Gastrocnemius medialis (tissue), 4 donors: ENCODE measurements at places on chromosomes 11 and 22. TPM values are rescaled to one million over a fixed set of nuclear protein-coding genes. Genes with fewer than 3 reads are reported as not detected.

ELFN2 gene
- not detected for total RNA-seq

DMC1 gene
- 0.18 TPM for total RNA-seq

DRD4 gene
- not detected for total RNA-seq

GRCh38 chr11:60511393-60511792 is 3.8 kb upstream of the MS4A13 start:
- H3K4me3 ChIP-seq: no peak overlapping the region
- no peaks in the 10 kb centered on the region for H3K27me3 ChIP-seq
- DNase-seq: no peak
- no peaks in the 10 kb centered on the region for H3K36me3 ChIP-seq
- no peak overlapping the region for H3K27ac ChIP-seq
- H3K4me1 ChIP-seq: no peaks in the 10 kb centered on the region

DNA sequence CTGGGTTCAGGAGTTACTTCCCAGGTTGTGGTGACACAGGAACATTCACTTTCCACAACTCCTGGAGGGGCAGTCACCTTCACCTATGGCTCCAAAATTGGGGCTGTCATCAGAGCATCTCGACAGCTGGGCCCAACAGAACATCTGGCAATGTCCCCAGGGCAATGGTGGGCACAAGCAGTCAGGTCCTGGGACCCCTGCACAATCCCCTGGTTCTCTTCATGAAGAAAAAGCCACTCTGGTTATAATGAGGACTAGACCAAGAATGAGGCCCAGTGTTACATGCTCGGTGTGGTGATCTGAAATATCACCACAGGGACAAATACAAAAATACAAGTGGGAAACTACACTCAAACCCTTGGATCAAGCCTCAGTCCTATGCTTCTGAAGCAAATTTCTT is 89.0 kb upstream of the VPREB1 start:
- H3K4me1 ChIP-seq: no peaks in the 10 kb centered on the region
- no peaks in the 10 kb centered on the region for H3K36me3 ChIP-seq
- no peaks in the 10 kb centered on the region for H3K27me3 ChIP-seq
- DNase-seq: no peak
- no peak overlapping the region for H3K27ac ChIP-seq
- no peak overlapping the region for H3K4me3 ChIP-seq

DNA sequence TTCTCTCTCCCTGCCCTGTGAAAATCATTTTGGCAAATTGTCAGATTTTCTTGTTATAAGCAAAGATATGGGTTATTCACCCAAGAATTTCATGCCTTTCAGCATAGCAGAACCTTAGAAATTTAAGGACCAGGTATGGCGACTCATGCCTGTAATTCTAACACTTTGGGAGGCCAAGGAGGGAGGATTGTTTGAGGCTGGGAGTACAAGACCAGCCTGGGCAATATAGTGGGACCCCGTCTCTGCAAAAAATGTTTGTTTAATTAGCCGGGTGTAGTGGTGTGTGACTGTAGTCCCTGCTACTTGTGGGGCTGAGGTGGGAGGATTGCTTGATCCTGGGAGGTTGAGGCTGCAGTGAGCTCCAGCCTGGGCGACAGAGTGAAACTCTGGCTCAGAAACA is 27.6 kb downstream of the APLP2 start:
- H3K27ac ChIP-seq: no peak overlapping the region
- H3K27me3 ChIP-seq: no peaks in the 10 kb centered on the region
- H3K4me3 ChIP-seq: no peak overlapping the region
- H3K36me3 ChIP-seq: no peaks in the 10 kb centered on the region
- no peak for DNase-seq

DNA sequence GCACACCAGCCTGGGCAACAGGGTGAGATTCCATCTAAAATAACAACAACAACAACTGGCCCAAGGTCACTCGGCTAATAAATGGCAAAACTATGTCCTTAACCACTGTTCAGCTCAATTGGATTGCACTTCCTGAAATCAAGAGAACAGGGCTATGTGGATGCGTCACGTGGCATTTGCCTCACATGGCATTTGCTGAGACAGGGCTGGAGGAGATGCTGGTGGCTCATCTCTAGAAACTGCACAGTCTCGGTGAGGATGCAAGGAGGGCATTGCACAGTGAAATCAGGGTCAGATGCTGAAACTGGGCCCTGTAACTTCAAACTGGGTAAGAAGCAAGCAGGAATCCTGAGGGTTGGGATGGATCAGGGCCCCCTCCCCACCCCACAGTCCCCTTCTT is 171.9 kb downstream of the BUD13 start:
- no peaks in the 10 kb centered on the region for H3K27me3 ChIP-seq
- H3K4me3 ChIP-seq: no peak overlapping the region
- H3K4me1 ChIP-seq: no peaks in the 10 kb centered on the region

DNA sequence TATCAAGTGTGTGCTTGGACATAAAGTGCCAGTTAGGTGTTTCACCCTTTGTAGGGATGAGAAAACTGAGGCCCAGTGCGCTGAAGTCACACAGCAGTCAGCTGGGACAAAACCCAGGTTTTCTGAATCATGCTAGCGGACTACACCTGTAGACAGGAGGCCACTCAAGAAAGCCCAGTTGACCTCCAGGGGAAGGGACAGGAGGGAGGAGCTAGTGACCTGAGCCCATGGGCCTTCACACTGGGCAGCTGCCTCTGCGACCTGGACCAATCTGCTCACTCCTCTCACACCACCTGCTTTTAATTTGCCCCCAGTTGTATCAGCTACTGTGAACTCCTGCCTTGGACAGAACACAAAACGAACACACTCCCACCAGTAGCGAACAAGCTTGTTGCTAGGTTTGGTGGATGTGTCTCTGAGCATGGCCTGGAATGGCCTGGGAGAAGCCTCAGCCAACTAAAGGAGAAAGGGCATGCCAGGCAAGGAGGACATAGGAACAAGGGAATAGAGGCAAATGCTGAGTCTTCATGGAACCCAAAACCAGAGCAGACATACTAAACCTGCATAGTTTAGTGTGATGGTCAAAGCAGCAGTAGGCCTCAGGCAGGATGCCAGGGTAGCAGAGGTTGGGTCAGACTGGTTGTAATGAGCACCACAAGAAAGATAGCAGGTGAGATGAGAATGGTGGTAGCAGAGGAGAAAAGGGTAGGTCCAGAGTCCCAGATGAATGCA is 7.2 kb downstream of the LMO1 start:
- peak overlapping the region; percentile 87 for H3K27ac ChIP-seq
- H3K4me3 ChIP-seq: no peak overlapping the region
- no peaks in the 10 kb centered on the region for H3K36me3 ChIP-seq
- no peak for DNase-seq

DNA sequence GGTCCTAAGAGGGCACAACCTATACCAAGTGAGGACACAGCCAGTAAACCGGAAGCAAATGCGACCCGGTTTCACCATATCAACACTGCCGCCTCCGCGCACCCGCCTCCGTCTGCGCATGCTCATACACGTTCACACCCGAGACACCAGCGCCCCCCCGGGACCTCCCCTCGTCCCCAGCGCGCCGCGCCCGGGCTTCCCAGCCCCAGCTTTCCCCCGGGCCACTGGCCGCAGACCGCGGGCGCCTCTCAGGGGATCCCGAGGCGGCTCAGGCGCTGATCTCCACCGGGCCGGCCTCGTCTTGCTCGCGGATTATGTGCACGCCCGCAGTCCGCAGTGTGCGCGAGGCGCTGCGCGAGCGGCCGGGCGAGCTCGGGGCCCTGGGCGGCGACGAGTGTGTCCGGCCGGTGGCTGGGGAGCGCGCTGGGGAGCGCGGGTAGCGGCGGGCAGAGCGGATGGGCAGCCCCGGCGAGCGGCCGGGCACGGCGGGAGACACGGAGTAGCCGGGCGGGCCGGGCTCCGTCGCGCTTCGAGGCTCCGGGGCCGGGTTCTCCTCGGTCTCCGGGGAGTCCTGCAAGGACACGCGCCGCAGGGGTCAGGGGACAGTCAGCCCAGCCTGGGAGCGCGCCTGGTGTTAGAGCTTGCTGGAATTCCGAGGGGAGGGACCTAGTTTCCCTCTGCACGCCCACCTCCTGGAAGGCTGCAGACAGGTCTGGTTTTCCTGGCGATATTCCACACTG is 2.0 kb downstream of the HEPN1 start:
- peak overlapping the region; percentile 58 for H3K4me3 ChIP-seq
- peaks cover 11% of the 10 kb centered on the region for H3K27me3 ChIP-seq
- H3K27ac ChIP-seq: peak overlapping the region; percentile 52

GRCh38 chr11:127050186-127050585 is 49.6 kb upstream of the KIRREL3 start:
- no peaks in the 10 kb centered on the region for H3K36me3 ChIP-seq
- H3K4me1 ChIP-seq: no peaks in the 10 kb centered on the region
- H3K4me3 ChIP-seq: no peak overlapping the region
- no peak overlapping the region for H3K27ac ChIP-seq
- H3K27me3 ChIP-seq: no peaks in the 10 kb centered on the region
